Right ventricle myocardium superior (tissue), 1 donor: ENCODE measurements at places on chromosomes 3 and 15.

- no peak for DNase-seq
Measured at GRCh38 chr3:172617013-172617706, 93.7 kb downstream of the NCEH1 start.

GRCh38 chr3:43497422-43497821 is 124.4 kb downstream of the ANO10 start:
- no peak for DNase-seq

DNA sequence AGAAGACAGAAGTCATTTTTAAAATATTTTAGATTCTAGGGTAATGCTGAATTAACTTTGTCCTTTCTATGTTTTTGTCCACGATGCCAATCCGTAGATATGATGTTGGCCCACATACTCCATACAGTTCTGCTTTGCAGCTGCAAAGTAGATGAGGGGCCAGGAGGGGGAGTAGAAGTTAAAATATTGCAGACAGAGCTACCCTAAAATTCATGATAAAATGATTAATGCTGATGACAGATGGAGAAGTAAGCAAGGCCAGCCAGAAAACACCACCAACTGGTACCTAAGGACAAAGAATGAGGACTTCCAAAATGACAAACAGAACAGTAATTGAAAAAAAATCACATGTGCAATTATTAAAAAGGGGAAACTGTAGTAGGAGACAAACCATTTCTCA is 756.6 kb upstream of the ARPP21 start:
- DNase-seq, result no peak

DNA sequence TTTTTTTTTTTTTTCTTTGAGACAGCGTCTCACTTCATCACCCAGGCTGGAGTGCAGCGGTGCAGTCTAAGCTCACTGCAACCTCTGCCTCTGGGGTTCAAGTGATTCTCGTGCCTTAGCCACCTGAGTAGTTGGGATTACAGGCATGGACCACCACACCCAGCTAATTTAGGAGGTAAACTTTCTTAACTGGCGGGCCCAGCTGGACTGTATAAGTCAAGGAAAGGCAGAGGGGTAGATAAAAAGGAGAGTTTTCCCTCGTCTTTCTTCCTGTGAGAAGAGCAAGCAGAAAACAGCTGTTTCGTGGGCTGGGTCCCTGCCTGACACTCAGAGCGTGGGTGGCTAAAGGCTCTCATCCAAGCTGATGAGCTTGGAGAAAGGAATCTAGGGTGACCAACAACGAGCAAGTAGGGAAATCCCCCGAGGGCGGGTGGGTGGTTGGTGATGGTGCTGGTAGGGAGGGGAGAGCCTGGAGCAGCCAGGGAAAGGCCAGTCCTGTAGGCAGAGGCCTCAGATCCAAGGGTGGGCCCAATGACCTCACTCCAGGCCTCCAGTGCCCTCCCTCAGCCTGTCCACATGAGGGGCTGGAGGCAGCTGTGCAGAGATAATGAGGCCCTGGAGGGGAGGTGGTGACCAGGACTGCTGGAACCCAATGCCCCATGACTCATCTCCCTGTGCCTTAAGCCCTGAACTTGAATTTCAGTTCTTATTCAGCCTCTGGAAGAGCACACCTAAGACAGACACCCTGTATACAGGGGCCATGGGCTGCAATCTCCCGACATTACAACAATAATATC is 43.1 kb upstream of the LIMD1 start:
- peak; percentile 84 for DNase-seq

GRCh38 chr15:85037641-85038040 is 56.0 kb downstream of the PDE8A start:
- DNase-seq, result no peak

GRCh38 chr3:97838393-97838792 is 16.6 kb downstream of the CRYBG3 start:
- DNase-seq, result no peak

- DNase-seq, result no peak
Measured at GRCh38 chr3:4044619-4045018, 245.4 kb downstream of the LRRN1 start.

DNA sequence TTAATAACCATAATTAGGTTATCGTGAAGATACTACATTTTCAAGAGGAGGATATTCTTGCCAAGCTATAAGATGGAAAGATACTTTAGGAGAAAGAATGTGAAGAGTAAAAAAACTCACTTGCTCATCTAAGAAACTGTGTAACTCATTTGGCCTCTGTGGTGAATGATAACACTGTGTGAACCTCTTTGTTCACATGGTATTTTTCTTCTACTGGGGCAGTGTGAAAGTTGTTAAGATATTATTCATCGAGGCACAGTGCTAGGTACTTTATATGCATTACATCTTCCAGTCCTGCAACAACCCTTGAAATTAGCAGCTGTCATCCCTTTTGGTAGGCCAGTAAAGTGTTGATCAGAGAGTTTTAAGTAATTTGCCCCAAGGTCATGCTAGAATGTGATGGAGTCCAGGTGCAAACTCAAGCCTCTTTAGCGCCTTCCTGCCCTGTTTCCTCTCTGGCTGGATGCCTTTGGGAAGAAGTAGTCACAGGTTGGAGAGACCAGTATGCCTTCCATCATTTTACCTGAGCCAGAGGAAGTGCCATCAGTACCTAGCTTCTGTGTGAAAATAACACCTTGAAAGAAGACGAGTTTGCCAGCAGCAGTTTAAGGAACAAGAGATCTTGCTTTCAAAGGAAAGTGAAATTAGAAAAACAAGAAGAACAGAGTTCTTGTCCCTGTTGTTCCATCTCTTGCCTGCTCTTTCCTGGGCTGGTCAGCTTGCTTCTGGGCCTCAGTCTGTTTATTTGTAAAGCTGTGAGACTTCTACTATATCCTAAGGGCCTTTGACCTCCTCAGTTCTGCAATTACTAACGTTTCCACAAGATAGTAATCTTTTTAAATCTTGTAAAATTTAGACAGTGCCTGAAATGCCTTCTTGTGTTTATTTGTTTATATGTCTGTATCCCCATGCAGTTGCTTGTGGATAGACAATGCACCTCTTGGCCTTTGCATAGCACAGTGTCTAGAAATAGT is 179.3 kb downstream of the FNDC3B start:
- no peak for DNase-seq

DNA sequence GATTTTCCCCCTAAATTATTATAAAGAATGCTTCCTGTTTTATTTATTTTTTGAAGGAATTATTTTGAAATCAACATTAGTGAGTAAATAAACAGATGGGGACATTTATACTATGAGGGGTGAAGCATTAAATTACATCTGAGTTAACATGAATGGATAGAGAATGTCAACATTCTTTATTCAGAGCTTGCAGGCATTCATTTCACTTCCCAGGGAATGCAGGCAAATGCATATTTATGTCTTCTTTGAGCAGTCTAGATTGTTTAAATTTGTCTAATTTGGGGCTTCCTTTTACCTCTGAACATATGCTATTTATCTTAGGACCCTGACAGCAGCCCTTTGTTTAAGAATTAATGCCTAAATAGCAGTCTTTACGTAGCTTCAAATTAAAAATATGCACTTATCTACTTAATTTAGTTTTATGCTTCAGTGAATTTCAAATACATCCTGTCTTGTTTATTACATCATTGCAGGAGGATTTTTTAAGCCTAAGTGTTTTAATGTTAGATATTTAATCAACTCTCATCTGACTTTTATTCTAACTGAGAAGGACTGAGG is 630.5 kb upstream of the LMCD1 start:
- DNase-seq, result no peak

DNA sequence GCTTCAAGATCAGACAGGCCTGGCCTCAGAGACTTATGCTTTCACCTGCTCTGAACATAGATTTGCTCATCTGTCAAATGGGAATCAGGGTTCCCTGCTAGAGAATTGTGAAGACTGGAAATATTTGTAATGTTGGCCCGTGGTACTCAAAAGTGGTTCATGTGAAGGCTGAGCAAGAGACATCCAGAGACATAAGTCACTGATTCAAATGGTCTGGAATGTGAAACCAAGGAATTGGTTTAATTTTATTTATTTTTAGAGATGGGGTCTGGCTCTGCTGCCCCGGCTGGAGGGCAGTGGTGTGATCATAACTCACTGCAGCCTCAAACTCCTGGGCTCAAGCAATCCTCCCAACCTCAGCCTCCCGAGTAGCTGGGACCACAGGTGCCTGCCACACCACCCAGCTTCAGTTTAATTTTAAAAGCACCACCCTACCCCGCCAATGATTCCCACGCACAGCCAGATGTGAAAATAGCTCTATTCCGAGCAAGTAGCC is 60.1 kb downstream of the DAPK2 start:
- peak; percentile 19 for DNase-seq

DNA sequence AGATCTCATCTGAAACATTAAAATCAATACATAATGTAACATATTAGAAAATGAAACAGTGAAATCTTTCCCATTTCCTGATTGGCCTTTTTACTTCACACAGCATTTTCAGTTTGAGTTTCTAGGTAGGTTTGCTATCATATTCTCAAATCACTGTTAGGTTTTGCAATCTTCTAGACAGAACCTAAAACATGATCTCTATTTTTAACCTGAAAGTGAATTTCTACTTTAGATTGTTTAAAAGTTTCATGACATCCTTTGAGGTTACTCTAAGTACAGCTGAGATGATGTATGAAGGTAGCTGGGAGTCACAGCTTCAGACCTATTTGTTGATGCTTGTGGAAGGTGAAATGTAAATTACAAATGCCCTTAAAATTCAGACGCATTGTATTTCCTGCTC is 118.4 kb upstream of the GPR149 start:
- DNase-seq, result no peak

DNA sequence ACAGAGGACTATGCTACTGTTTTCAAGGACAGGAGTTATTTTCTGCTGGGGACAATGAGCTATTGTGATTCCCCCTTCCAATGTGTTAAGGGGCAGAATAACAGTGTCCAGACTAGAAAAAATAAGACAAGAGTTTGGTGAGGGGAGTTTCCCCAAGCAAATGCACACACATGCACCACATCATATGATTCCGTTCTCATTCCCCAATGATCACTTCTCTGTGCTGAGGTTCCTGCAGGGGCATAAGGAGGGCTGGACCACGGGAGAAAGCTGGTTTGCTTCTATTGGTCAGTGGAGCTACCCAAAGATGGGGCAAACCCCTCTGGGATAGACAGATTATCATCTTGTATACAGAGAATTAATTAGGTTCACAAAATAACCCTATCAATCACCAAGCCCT is 80.6 kb downstream of the RBPMS2 start:
- no peak for DNase-seq

- no peak for DNase-seq
Measured at GRCh38 chr3:149395107-149396089, 17.9 kb upstream of the TM4SF1 start.

DNA sequence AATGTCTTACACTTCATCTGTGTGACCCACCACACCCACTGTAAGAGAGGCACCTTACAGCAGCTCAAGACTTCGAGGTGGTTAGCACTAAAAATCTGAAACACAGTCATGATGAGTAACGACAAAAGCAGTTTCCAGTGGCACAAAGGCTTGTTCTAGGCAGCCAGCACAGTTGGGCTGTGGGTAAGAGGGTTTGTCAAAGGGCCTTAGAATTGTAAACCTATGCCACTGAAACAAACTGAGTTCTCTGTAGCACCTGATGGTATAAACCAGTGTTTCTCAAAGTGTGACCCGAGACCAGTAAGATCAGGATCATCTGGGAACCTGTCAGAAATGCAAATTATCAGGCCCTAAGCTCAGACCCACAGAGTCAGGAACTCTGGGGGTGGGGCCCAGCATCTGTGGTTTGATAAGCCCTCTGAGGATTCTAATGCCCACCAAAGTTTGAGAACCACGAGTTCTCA is 36.5 kb downstream of the DAPK2 start:
- no peak for DNase-seq

DNA sequence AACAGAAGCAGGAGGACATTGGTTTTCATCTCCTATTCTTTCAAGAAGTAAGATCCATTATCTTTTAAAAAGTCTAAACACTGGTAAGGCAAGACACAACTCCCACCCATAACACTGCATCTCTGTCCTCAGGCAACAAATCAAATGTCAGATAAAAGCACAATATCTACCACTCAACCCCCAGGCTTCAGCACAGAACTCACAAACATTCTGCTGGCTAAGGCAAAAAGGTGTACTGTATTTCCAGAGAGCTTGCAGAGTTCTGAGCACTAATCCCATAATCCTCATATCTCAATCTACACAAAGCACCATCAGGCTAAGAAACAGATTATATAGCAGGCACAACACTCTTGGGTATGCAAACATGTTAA is 20.9 kb downstream of the RAF1 start:
- DNase-seq, result no peak

- DNase-seq, result no peak
Measured at GRCh38 chr3:59192473-59192872, 142.6 kb upstream of the CFAP20DC start.

GRCh38 chr3:73188707-73189106 is 127.2 kb downstream of the EBLN2 start:
- DNase-seq, result no peak

DNA sequence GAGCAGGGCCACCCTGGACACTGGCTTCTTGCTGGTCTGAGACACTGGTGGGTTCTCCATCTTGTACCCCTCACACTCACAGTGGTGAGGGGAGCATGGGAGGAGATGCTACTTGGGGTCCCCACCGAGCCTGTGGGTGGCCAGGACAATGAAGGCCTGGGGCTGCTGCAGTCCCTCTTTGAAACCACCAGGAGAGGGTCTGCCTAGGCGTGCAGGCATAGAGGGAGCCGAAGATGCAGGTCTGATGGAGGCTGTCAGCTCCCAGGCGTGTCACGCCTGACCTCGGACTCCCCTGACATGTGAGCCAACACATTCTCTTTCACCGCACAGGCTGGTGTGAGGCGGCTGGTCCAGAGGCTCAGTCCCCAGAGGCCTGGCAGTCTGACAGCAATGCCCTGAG is 39.1 kb downstream of the NIPA2 start:
- DNase-seq, result no peak

- DNase-seq, result no peak
Measured at GRCh38 chr15:59315914-59316451, 56.7 kb downstream of the MYO1E start.

GRCh38 chr3:30720586-30721313 is 114.3 kb downstream of the TGFBR2 start:
- no peak for DNase-seq

DNA sequence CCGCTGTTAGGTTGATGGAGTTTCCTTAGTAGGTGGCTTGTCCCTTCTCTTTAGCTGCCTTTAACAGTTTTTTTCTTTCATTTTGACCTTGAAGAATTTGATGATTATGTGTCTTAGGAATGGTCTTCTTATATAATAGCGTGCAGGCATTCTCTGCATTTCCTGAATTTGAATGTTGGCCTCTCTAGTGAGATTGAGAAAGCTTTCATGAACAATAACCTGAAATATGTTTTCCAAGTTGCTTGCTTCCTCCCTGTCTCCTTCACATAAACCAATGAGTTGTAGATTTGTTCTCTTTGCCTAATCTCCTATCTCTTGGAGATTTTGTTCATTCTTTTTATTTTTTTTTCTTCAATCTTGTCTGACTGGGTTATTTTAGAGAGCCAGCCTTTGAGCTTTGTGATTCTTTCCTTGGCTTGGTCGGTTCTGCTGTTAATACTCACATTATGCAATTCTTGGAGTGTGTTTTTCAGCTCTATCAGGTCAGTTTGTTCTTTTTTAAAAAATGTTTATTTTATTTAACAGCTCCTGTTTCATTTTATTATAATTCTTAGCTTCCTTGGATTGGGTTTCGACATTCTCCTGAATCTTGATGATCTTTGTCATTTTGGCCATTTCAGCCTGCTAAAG is 627.9 kb downstream of the SI start:
- no peak for DNase-seq
